Stimulated activated CD8-positive, alpha-beta memory T cell treated with anti-CD3 and anti-CD28 coated beads, Interleukin-7, amount 100 ng/mL, for 1 hour (primary cell): ENCODE measurements at places on chromosomes 12 and 14.

- no peak for DNase-seq
Measured at GRCh38 chr12:61546296-61546695, 713.9 kb upstream of the USP15 start.

- DNase-seq: no peak
Measured at GRCh38 chr14:24984846-24985589, 64.9 kb downstream of the STXBP6 start.

- DNase-seq: no peak
Measured at GRCh38 chr14:101944451-101944850, 19.9 kb upstream of the DYNC1H1 start.

- no peak for DNase-seq
Measured at GRCh38 chr12:57173089-57173488, 25.7 kb upstream of the LRP1-AS start.

GRCh38 chr12:89551747-89552146 lies 25.9 kb upstream of the POC1B start:
- no peak for DNase-seq

- DNase-seq: no peak
Measured at GRCh38 chr14:68244262-68244980, 424.8 kb downstream of the RAD51B start.

DNA sequence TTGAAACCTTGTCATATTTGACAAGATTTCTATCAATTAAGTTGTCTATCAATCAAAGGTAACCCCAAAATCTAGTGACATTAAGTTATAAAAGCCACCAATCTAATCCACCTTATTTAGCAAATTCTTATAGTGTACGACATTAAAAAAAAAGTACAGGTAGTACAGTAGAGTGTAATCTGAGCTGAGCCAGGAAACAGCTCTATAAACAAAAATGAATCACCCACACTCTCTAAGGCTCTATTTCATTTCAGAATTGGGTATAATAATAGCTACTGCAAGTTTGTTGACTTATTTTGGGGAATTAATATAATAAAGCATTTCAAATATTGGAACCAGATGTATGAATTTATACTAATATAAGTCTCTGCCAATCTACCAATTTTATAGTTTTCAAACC lies 342.4 kb upstream of the FLRT2 start:
- DNase-seq: no peak

GRCh38 chr12:97308576-97309198 lies 153.9 kb upstream of the RMST start:
- DNase-seq: no peak

DNA sequence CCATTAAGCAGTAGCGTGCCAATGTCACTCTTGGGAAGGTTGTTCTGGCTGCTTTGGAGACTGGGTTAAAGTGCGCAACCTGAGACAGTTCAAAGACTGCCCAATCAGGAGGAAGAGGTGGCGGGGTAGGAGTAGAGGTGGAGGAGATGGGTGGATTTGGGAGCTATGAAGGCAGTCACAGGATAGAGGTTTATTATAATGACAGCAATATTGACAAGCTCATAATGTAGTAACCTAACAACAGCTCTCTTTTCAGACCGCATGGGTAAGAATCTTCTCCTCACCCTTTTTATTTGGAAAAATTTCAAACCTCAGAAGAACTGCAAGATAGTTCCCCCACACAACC lies 5.3 kb upstream of the PSMD9 start:
- no peak for DNase-seq

DNA sequence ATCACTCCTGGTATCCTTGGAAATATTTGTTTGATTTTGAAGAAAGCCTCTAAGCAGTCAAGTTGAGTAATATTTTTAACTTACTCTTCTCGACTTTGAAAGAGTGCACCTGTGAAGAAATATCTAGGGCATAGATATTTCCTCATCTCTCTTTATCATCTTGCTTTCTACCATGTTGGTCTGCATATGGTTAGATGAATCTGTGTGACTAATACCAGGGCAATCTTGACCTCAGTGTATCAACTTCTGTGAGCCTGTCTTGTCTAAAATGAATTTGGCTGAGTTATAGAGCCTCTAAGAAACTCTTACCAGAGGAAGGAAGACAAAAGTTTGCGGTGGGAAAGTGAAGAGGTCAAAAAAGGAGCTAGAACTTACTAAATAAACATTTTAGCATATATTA lies 68.4 kb downstream of the SYT1 start:
- DNase-seq: no peak

GRCh38 chr12:124351422-124351821 lies 56.5 kb downstream of the RFLNA start:
- DNase-seq: no peak

DNA sequence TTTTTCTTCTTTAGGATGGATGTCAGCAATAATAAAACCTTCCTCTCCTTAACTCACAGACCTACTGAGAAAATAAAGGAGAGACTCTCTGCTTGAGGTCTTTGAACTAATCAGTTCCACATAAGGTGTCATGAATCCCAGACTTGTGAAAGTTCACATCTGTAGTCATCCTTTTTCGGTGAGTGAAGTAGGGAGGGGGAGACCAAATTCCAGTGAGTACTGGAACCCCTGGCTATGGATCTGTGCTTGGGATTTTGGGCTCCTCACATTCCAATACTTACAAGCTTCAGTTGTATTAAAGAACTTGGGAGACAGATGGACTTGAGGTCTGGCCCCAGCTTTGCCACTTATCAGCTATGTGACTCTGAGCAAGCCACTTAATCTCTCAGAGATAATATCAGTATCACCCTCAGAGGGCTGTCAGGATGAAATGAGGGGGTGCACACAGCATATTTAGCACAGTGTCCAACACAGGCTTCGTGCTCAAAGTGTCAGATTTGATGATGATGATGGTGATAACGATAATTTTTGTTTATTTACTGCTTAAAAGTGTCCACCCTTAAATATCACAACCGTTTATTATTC lies 34.8 kb upstream of the APPL2 start:
- no peak for DNase-seq

- no peak for DNase-seq
Measured at GRCh38 chr12:15225136-15225862, 4.1 kb upstream of the RERG start.

DNA sequence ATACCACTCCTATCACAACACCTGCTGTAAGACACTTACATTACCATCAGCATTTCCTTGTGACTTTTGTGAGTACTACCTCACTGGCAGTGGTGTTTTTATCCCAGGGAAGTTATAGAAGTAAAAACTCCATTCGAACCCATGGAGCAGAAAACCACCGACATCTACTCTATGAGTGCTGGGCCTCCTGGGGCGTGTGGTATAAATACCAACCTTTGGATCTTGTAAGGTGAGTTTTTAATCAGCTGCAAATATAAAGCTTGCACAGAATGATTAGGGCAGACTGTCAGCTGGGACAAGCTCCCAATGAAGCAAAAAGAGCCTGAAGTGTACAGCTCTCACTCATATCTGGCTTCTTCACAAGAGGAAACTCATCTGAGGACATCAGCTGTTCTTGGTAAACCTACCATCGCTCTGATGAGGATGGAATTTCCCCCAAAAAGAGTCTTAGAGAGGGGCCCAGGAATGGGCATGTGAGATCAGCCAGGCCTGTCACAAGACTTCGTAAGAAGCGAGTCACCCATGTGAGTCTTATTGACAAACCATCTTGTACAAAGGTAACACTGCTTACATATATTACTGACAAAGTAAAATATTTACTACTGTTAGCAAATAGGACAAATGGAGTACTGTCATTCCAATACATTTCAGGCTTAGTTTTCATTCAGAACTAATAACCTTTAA lies 170.0 kb downstream of the SLC5A8 start:
- no peak for DNase-seq

DNA sequence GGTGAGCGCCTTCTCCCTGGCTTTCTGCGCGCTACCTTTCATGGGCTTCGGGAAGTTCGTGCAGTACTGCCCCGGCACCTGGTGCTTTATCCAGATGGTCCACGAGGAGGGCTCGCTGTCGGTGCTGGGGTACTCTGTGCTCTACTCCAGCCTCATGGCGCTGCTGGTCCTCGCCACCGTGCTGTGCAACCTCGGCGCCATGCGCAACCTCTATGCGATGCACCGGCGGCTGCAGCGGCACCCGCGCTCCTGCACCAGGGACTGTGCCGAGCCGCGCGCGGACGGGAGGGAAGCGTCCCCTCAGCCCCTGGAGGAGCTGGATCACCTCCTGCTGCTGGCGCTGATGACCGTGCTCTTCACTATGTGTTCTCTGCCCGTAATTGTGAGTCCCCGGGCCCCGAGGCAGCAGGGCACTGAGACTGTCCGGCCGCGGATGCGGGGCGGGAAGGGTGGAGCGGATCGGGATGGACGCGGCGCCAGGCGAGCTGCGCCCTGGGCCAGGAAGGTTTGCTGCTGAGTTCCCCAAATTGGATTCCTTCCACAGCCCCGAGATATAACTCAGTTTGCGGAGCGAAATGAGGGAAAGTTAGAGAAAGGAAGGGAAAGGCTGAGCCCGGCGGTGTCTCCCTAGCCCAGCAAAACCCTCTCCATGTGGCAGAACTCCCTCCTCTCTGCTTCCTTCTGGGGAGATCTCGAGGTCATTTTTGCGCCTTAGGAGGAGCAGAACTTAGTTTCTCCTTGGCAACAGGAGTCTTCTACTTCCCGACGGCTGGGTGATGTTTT lies 972 bp downstream of the PTGDR start:
- DNase-seq: no peak
